ENCODE measurements at places on chromosomes 4 and X.

- peak; percentile 66 for DNase-seq
These were observed at the start of gene TLR6 for GRCh38 chr4:38856524-38857337. Gene TLR6 (minus strand): TSS chr4:38856817. CDS start chr4:38829473, 27,344 bp downstream.

- no peak for DNase-seq
These were observed 154.0 kb downstream of the STOX2 start for GRCh38 chr4:184059099-184059498.

- no peak for DNase-seq
These were observed 14.7 kb upstream of the CBR4 start for GRCh38 chr4:169024762-169025161.

GRCh38 chr4:159400558-159401225 is 297.8 kb downstream of the RAPGEF2 start:
- no peak for DNase-seq

- DNase-seq: no peak
These were observed 468.3 kb upstream of the BOD1L1 start for GRCh38 chr4:14095831-14096230.

DNA sequence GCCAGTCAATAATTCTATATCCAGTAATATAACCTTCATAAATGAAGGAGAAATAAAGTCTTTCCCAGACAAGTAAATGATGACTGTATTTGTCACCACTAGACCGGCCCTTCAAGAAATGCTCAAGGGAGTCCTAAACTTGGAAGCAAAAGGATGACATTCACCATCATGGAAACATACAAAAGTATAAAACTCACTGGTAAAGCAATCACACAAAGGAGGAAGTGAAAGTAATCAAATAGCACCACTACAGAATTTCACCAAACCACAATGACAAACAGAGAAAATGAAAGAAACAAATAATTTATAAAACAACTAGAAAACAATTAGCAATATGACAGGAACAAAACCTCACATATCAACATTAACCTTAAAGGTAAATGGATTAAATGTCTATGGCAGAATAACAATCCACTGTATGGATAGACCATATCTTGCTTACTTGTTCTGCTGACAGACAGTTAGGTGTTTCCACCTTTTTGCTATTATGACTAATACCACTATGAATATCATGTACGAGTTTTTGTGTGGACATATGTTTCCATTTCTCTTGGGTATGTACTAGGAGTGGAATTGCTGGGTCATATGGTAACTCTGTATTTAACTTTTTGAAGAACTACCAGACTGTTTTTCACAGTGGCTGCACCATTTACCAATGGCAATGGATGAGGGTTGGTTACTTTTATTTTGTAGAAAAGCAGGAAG is 44.9 kb downstream of the NAT8L start:
- no peak for DNase-seq

- no peak for DNase-seq
These were observed 109.3 kb upstream of the NUDT6 start for GRCh38 chr4:123031664-123032063.

DNA sequence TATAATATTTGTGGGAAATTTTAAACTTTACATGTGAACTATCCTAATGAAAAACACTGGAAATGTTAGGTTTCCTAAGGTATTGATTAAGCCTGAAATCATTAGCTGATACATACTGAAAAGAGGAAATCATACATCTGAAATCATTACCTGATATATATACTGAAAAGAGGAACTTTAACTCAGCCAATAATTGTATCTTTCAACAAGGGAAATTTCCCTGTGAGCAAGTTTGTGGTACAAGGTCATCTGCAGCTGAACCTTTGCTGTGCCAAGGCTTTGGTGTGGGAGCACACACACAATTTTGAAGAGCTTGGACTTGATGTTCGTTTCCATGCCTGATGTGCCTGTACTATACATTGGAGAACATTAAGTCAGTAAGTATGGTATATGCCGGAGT is 131.9 kb upstream of the USP9X start:
- DNase-seq: no peak

GRCh38 chr4:41322617-41323016 is 65.9 kb downstream of the UCHL1 start:
- DNase-seq: no peak

- DNase-seq: no peak
These were observed 22.0 kb downstream of the ARHGAP24 start for GRCh38 chr4:85496933-85497332.

DNA sequence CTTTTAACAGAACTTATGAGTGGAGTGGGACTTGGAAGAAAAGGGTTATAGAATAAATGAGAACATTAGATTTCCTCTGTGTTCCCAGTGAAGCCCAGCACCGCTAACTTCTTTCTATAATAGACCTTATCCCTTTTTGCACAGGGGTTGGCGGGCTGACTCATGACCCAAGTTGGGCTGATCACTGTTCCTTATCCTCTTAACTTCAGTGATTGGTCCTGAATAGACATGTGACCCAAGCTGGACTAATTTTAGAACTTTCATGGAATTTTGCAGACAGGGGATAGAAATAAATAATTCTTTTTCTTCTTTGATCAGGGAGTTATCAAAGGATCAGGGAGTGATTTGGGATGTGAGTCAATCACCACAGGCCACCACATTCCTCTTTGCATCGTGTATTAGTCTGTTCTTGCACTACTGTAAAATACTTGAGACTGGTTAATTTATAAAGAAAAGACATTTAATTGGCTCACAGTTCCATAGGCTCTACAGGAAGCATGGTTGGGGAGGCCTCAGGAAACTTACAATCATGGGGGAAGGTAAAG is 75.9 kb downstream of the UCHL1 start:
- no peak for DNase-seq

- DNase-seq: no peak
These were observed 27.7 kb downstream of the STEEP1 start for GRCh38 chrX:119537487-119537886.

DNA sequence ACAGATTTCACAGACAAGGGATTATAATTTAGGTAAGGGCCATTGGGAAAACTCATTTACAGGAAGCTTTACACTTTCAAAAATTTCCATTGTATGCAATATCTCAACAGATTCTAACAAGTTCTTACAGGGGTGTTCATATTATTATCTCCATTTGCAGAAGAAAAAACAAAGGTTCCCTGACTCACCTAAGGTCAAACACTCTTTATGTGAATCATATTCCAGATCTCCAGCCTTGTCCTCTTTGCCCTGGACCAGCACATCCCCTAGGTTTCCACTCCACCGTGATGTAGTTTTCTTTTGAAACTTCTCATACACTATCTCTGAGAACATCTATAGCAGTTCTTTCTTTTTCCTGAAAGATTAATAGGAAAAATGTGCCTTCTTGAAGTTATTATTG is 96.4 kb upstream of the HS3ST1 start:
- no peak for DNase-seq

DNA sequence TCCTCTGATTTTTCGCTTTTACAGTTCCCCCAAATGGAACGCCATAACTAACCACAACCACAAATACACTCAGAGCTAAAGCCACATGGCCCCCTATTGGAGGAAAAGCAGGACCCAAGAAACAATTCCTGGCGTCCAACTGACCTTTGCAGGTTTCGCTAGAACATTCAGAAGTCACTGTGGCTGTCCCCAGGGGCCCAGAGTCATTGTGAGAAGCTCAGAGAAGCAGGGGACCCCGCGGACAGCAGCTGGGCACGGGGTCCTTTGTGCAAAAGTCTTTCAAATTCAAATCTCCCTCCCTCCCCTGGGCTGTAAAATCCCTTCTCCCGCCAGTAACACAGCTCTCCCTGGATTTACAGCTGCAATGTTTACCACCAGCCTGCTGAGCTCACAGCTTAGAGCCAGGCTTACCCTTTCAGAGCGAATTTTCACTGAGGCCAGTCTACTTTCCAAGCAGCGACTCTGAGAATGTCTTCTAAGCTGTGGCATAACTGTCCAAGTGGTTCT is 214.8 kb downstream of the CRLF2 start:
- DNase-seq: no peak

DNA sequence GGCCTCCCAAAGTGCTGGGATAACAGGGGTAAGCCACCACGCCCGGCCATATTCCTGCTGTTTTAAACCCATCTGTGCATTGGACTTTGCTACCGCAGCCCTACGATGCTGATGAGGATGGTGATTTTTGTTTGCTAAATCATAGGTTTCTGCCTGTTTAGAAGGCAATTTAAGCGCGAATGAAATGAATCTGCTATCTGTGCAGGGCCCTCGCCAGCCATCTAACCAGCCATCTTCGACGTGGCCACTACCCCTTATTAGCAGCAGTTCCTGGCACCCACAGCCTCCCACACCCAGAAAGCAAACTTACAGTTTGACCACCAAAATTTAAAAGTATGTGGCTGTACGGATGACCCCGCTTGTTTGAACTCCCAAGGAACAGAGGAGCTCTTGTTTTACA is 178.5 kb downstream of the SHOX start:
- no peak for DNase-seq

DNA sequence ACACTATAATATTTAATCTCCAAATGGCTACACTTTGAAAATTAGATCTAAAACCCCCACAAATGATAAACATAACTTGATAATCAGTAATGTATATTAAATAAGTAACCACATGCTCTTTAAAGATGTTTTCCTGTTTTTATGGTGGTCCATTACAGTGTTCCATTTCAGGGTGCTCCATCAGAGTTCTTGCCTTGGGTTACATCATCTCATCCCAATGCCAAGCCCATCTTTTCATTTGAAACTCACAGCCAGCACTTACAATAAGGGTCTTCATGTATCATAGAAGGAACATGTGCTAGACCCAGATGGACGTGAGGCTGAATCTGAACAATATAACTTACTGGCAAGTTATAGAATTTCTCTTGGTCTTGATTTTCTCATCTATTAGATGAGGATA is 10.5 kb upstream of the PAQR3 start:
- DNase-seq: no peak

DNA sequence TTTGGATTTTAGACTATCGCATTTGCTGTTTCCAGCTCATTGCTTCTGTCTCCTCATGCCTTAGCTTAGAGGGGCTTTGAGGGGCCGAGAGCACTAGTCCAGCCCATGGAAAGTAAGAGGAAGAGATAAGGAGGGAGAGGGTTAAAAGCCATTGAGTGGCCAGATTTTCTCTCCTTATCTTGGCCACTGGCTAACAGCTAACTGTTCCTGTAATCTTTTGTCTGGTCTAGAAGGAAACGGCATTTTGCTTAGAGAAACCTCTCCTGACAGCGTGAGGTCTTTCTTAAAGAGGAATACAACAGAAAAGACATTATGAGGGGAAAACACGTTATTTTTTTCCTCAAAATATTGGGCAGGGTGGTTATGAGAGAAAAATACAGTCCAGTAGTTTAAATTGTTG is 7.9 kb downstream of the GPR101 start:
- DNase-seq: no peak

DNA sequence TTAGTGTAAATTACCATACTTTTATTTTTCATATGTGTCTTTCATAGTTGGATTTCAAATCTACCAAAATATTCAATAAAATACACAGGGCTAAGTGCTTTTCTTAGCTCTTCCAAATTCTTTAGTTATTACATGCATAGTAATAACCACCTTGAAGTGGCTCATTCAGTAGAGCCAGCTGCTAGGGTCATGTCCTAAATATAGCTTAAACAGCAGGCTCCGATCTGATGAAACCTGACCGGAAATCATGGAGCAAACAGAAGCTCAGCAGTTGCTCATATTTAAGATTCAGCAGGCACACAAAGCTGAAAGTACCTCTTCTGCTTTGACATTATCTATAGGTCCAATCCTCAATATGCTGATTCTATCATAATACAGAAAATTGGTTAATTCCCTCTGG is 1470.4 kb downstream of the ADGRL3 start:
- DNase-seq: no peak

- DNase-seq: no peak
These were observed 175.2 kb upstream of the ADAMTS3 start for GRCh38 chr4:72744103-72744725.

DNA sequence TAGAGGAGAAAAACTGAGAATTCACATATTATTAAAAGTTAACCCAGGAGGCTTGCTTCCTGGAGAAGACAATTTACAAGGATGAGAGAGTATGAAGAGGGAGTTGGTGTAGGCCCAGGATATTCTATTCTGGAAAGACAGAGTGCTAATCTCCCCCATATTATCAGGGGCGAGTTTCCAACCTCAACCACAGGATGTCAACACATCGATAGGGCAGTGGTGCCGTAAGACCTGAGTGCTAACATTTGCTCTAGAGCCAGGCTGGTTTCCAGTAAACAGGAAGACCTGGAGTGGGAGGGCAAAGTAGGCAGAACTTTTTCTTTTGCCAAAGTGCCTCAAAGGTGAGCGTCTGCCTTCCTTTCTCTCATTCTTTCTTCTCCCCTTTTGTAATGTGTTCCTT is 2.8 kb upstream of the AWAT1 start:
- DNase-seq: no peak

GRCh38 chrX:87896057-87896456 is 378.5 kb downstream of the KLHL4 start:
- no peak for DNase-seq

- no peak for DNase-seq
These were observed 64.7 kb downstream of the ANTXR2 start for GRCh38 chr4:80008351-80008750.

- DNase-seq: no peak
These were observed 34.1 kb downstream of the ANXA3 start for GRCh38 chr4:78585633-78586032.

DNA sequence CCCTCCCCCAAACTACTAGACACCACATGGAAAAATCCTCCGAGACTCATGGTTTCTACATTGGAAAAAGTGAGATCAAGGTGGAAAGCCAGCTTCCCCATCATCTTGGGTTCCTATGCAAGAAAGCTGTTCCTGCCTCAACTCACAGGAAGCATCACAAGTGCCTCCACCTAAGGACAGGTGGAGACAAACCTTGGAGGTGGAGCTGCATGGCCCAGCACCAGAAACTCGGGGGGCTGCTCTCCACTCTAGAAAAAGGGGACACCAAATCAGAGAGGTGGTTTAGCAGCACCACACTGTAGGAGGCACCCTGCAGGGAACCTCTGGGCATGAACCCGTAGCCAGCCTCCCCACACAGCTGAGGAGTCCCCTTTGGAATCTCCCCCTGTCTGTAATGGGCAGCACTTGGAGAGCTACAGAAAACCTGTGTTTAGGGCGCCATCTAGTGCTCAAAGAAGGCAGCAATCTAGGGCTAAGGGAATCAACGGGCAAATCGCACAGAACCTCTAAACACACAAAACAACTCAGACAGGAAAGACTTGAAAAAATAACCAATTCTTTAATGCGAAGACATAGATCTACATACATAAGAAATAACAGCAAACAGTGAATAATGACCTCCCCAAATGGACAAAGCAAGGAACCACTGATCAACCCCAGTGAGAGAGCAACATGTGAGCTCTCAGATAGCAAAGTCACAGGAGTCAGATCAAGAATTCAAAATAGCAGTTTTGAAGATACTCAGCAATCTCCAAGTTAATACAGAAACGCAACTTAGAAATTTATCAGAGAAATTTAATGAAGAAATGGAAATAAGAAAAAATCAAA is 37.0 kb upstream of the ZBTB33 start:
- peak; percentile 37 for DNase-seq

GRCh38 chr4:159540501-159540900 is 437.6 kb downstream of the RAPGEF2 start:
- DNase-seq: no peak

GRCh38 chr4:161721947-161722346 is 441.9 kb downstream of the FSTL5 start:
- no peak for DNase-seq

- DNase-seq: no peak
These were observed 15.5 kb downstream of the SEL1L3 start for GRCh38 chr4:25847329-25847728.

- DNase-seq: no peak
These were observed 499.1 kb upstream of the SLIT2 start for GRCh38 chr4:19752599-19752998.

- DNase-seq: no peak
These were observed 168.5 kb upstream of the MXRA5 start for GRCh38 chrX:3514996-3515395.

- DNase-seq: no peak
These were observed 1254.8 kb upstream of the ADGRL3 start for GRCh38 chr4:59945277-59945676.

All from CD4-positive, alpha-beta T cell treated with Interleukin-15 for 1 hour (primary cell).